ENCODE measurements at places on chromosomes 5 and 9.

- DNase-seq = no peak
These were observed 29.7 kb downstream of the GABRP start for GRCh38 chr5:170813231-170813630.

- no peak for DNase-seq
These were observed 72.3 kb downstream of the OLFM1 start for GRCh38 chr9:135159801-135160200.

GRCh38 chr9:81741103-81741502, 51.8 kb upstream of the TLE1 start:
- DNase-seq = no peak

GRCh38 chr5:150589862-150590601, 50.4 kb upstream of the SYNPO start:
- DNase-seq = no peak

GRCh38 chr9:6488395-6488794, 75.4 kb downstream of the UHRF2 start:
- no peak for DNase-seq

DNA sequence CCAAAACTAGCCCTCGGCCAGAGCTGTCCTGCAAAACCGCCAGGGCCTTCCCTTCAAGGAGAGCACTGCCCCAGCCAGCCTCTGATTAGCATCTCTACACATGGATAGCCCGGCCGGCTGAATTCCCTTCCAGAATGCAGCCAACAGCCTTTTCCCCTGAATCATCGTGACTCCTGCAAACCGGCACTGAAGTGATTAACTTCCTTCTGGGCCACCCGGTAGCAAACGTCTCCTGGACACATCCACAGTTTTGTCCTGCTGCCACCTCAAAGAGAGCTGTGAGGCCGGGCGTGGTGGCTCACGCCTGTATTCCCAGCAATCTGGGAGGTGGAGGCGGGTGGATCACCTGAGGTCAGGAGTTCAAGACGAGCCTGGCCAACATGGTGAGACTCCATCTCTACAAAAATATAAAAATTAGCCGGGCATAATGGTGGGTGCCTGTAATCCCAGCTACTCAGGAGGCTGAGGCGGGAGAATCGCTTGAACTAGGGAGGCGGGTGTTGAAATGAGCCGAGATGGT, 21.1 kb upstream of the EEIG1 start:
- no peak for DNase-seq

- DNase-seq = no peak
These were observed 63.7 kb downstream of the HABP4 start for GRCh38 chr9:96513622-96514021.

DNA sequence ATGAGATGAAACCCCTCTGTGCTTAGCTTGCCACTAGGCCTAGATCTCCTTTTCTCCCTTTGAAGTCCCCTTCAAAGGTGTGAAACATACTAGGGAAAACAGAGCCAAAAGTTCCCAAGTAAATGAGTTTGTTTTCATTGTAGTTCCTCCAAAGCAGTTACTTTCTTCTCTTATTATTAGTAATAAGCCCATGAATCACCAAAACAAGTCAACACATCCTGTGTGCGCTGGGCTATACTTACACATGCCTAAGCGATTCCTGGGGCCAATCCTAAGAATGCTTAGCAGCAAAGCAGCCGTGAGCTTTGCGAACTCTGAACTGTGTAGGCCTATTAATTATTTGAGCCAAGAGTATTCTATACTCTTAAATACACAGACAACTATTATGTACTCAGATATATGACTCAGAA, 7.6 kb downstream of the ENC1 start:
- DNase-seq = no peak

GRCh38 chr5:141633871-141634561, 2.6 kb downstream of the HDAC3 start:
- no peak for DNase-seq

- DNase-seq = no peak
These were observed 144.4 kb downstream of the ZNF462 start for GRCh38 chr9:107007402-107007801.

DNA sequence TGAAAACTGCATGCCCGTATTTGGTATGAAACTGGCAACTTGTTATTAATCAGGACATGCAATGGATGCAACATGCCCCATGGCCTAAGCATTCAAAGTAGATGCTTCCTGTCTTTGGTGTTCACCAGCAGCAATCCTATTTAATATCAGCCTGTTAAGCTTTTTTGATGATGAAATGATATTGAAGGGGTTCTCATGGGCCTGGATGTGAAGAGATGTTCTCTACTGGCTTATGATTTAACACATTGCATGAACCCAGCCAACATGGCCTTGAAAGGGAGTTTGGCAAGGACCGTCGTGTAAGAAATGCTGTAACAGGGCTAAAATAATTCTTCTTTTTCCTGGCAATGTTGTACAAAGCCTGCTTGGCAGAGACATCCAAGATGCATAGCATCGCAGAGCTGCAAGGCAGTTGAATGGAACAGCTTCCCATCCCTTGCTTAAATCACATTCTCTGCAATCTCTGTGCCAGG, 111.2 kb downstream of the SMARCA2 start:
- DNase-seq = no peak

- no peak for DNase-seq
These were observed 54.1 kb downstream of the ARHGEF37 start for GRCh38 chr5:149635394-149635793.

- DNase-seq = no peak
These were observed 1.0 kb downstream of the BASP1 start for GRCh38 chr5:17218353-17219005.

- no peak for DNase-seq
These were observed 66.1 kb downstream of the FBXL17 start for GRCh38 chr5:108315829-108316228.

DNA sequence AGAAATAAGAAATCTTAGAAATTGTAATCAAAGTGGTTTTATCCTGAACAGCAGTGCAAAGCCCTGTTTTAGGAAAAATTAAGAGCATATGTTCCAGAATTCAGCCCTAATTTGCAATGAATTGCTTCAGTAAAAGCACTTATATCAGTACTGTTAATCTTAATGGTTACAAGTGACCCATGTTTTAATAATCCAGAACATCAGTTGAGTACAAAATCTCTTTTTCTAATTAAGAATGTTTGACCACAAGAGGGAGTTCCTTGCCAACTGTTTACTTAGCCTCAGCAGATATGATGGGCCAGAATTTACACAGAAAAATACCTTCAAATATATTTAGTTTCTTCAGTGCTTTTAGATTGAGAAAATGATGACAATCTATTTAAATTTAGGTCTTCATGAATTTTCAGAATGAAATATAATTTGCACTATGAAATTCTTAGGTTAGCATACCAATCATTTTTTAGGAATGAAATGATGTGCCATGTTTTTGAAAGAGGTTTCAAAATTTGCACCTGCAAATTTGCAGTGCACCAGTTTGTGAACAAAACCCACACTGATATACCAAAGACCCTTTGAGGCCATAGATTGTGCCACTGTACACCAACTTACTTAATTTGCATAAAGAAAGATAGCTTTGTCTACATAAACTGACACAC, 926.3 kb upstream of the ARRDC3 start:
- peak; percentile 29 for DNase-seq

- peak; percentile 12 for DNase-seq
These were observed 8.6 kb downstream of the HAPLN1 start for GRCh38 chr5:83711982-83712601.

DNA sequence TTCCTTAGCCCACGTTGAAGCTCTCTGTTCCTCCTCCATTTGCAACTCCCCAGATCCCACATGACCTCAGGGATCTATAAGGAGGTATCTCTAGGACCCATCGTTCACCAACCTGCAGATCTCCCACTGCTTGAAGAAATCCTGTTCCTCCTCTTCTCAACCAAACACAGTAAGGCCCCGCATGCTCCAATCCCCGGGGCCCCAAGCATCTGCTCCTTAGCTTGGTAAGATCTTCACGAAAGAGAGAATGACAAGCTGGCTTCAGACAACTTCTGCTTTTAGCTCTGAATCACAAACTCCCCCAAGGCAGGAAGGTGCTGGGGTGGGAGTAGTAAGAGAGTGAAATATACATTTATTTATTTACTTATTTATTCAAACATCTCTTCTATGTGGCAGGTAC, 33.0 kb upstream of the ARHGAP26 start:
- DNase-seq = no peak

DNA sequence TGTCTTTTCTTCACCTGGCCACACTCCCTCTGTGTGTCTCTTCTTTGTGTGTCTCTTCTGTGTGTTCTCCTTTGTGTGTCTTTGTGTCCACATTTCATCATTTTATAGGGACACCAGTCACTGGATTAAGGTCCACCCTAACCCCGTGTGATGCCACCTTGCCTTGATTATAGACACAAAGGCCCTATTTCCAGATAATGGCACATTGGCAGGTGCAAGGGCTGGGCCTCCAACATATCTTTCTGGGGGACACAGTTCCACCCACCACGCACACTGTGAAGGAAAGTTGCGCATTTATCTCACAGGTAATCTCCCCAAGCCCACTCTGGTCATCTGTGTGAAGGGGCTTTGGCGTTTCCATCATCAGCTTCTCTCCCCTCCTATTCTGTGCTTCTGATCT, 334.6 kb upstream of the IRX1 start:
- DNase-seq = no peak

- no peak for DNase-seq
These were observed 251.6 kb downstream of the KIAA0825 start for GRCh38 chr5:94366811-94367210.

GRCh38 chr9:86097510-86098224, 1.7 kb downstream of the GOLM1 start:
- no peak for DNase-seq

GRCh38 chr5:72282878-72283277, 37.2 kb downstream of the MRPS27 start:
- DNase-seq = no peak

GRCh38 chr5:129384736-129385135, 75.4 kb upstream of the ADAMTS19 start:
- no peak for DNase-seq

GRCh38 chr5:180101451-180102105, 30.0 kb upstream of the RNF130 start:
- DNase-seq = no peak

- no peak for DNase-seq
These were observed 211.3 kb downstream of the ARHGAP26 start for GRCh38 chr5:142981475-142981874.

GRCh38 chr5:132213666-132214065, 14.0 kb downstream of the P4HA2 start:
- DNase-seq = no peak

DNA sequence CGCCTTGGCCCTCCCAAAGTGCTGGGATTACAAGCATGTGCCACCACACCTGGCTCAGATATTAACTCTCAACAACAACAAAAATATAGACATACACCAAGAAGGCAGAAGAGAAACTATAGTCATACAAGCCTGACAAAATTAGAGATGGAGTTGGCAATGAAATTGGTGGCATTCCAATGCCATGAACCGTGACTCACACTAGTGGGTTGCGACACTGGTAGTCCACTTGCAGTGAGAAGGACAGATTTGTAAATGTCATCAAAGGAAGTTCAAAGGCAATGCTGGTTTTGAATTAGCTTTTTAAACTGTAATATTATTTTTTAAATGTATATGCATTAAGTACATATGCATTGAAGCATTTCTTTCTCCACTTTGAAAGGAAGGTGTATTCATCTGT, 8.5 kb upstream of the DNAJC25 start:
- no peak for DNase-seq
